ENCODE measurements at places on chromosomes 1 and 21.

DNA sequence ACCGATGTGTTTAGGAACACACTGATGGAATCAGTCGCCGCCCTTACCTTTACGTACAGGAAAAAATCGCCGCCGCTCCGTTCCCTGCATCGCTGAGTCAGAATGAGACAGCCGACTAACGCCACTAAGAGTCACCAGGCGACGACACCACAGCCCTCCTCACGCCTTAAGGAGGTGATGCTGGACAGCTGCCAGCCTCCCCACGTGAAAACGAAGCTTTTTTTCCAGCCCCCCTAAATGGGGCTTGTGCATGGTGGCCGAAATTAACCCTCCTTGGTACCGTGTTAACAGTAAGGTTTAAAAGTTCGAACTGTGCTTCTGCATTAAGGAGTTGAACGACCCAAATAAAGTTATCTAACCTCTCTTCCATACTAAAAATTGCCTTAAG lies 511 bp downstream of the DNTTIP2 start:
- DNase-seq: peak; percentile 83

- no peak for DNase-seq
These were observed 221.9 kb downstream of the CTH start for GRCh38 chr1:70633004-70633403.

DNA sequence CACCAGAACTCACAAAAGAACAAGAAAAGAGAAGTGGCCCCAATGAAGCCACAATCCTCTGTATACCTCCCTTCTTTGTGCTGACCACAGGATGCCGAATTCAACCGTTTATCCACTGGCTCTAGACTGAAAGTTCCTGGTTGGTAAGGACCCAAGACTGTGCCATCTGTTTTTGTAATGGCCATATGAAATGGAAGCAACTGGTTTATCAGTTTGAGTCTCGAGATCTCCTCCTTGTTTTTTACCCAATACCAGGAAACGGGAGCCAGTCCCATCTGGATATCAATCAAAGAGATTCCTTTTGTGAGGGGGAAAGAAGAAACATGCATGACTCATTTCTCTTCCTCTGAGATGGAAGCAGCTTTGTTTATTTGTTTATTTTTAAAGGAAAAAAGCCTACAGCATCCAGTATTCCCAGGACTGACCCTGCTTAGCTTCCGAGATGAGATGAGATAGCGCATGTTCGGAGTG lies 32.4 kb upstream of the ZNF124 start:
- DNase-seq: no peak

- no peak for DNase-seq
These were observed 11.7 kb downstream of the TNFSF18 start for GRCh38 chr1:173038875-173039554.

GRCh38 chr1:8390707-8391106 lies 72.8 kb downstream of the SLC45A1 start:
- no peak for DNase-seq

- DNase-seq: no peak
These were observed 24.7 kb downstream of the TRIM62 start for GRCh38 chr1:33157131-33157530.

DNA sequence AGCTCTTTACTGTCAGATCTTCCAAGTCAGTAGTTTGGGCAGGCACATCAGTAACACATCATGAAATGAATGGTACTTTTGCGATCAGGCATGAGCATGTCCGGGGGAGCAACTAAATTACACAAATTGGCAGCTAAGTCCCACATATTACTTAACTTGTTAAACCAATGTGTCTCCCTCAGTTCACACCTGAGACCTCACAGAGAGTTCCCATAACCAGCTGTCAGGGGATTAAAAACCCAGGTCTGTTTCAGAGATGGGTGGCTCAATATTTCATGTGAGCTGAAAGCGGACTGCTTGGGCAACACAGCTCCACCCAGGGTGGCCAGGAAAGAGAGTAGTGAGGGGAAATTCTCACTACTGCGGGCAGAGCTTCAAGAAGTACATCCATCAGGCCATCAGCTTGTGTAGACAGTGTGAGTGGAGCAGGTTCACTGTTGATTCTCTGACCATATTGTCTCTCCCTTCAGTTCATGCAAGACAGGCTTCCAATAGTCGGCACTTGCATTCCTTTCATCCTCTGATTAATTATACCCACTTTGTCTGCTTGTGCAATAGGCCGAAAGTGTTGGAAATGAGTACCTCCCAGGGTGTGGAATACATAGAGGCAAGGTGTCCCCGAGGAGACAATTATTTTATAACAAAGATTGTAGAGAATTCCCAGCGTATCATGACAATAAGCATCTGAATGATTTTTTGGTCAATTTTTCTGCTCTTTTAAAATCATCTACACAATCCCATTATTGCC lies 139.9 kb downstream of the PTGER3 start:
- no peak for DNase-seq

- DNase-seq: no peak
These were observed 103.5 kb downstream of the RPE65 start for GRCh38 chr1:68346188-68346808.

DNA sequence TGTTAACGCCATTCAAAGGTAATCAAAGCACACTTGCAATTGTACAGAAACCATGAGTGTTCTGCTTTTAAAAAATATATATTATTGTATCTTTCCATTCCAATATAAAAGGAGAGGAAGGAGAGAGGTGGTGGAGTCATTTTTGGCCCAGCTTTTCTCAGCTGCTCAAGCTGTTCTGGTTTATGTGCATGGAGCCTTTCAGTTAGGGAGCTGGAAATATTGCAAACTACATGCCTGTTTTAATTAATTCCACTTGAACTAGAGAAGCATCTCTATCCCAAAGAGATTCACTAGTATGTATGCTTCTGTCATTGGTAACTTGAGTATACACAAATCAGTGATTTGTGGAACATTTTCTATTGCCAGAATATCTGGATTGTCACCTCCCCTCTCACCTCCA lies 28.5 kb upstream of the C1orf105 start:
- DNase-seq: no peak

DNA sequence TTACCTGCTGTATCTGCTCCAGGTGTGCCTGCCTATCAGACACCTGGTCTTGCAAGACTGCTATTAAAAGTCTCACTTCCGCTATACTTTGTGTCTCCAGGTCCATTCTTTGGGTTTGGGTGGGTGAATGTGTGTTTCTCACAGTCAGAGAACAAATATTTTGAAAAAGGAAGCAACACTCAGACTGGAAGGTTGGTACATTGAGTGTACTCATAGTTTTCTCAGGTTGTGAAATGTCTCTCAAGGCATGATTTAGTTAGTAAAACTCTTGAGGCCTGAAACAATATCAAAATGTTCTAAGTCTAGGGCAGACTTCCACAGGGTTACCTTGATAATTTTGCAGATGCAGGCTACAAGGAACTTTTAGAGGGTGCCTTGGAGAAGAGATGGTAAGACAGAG lies 429.9 kb upstream of the ZRANB2 start:
- no peak for DNase-seq

- no peak for DNase-seq
These were observed 431 bp downstream of the MTARC1 start for GRCh38 chr1:220787069-220787619.

DNA sequence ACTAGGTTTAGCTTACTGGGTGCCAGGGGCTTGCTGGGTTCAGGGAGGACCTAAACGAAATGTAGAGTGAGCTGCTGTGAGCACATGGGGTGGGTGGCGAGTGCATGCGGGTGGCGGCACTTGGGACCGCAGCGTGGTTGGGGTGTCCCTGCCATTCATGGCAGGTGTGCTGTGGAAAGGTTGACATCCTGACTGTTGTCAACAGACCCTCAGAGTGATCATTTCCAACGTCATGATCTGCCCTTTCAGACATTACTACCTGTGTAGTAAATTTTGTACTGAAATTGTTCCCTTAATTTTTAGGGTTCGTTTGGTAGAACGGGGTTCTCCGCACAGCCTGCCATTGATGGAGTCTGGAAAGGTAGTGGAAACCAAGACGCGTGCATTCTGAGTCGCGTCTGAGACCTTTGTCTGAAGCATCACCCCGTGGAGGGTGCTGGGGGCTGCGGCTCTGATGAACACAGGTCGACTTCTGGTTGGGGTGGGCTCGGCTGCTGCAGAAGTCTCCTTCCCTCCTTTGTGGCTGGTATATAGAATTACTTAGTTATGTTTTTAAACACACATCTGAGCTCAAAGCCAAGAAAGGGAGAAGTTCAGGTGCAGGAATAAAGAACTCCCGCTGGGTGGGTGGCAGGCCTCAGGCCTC lies 43.3 kb downstream of the S100B start:
- no peak for DNase-seq

DNA sequence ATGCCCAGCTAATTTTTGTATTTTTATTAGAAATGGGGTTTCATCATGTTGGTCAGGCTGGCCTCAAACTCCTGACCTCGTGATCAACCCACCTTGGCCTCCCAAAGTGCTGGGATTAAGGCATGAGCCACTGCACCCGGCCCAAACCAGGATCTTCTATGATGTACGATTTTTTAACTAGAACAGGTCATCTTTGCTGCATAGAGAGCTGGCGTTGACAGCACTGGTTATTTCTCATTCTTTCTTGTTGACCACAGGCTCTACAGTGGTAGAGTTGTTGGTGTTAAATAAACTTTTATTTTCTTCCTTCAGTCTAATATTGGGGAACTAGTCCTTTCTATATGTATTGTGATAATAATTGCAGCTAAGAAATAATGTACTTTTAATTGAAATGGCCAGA lies 3.8 kb upstream of the MAB21L3 start:
- DNase-seq: no peak

- DNase-seq: no peak
These were observed 267.8 kb downstream of the FOXD2 start for GRCh38 chr1:47705517-47706130.

- no peak for DNase-seq
These were observed 64.1 kb downstream of the LRRC8D start for GRCh38 chr1:89884718-89885596.

GRCh38 chr1:9322661-9323244 lies 30.1 kb downstream of the SPSB1 start:
- no peak for DNase-seq

DNA sequence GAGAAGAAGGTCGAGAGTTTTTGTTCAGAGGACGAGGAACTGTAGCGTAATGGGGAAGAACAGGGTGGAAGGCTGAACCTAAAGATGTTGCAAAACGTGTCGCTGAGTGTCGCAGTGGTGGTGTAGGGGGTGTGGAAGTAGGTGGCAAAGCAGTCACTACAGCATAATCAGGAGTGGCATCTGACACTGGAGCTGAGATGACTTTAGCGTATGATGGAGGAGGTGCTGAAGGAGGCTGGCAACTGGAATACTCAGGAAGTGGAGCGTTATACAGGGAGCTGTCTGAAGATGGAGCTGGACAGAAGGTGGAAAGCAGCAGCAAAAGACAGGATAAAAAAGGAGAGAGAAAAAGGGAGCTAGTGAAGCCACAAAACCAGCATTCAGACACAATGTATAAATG lies 89.9 kb upstream of the LBR start:
- DNase-seq: no peak

DNA sequence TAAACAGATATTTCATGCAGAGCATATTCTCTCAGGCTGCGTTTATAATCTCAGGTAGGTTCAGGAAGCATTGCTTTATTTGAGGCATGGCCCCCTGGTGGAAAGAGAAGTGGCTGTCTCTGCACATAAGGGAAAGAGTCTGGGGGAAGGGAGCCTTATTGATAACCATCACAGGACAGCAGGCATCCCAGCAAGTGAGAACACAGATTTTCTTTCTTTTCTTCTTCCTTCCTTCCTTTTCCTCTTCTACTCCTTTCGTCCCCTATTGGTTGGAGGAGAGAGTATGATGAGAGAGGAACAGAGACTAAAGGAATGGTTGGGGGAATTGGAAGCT lies 21.9 kb downstream of the TSNAX start:
- DNase-seq: no peak

DNA sequence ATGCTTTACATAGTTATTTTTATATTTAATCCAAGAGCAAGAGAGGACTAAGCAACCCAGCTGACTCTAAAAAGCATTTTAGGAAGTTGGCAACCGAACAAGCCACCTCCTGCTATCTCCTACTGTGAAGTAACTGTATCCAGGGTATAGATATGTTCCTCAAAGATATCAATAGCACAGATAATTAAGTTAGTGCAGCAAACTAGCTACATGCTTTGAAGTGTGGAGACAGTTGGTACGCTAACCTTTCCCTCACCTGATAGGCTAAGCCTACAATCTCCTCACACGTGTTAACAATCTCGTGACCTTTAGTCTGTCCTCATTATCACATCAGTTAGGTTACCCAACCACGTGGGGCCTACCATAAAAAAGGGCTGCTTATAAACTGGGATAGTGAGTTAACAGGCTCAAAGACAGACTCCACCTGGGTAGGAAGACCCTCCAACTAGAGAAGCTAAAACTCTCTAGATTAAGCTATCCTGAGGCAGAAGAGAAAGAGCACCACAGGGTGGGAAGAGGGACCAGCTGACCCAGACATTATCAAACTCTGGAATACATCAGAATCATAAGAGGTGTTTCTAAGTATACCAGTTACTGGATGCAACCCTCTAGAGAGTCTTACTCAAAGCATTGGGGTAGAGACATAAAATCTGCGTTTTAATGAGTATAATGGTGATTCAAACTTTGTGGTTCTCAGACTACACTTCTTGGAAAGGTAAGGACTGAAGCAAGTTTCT lies 340.1 kb upstream of the ESRRG start:
- no peak for DNase-seq

DNA sequence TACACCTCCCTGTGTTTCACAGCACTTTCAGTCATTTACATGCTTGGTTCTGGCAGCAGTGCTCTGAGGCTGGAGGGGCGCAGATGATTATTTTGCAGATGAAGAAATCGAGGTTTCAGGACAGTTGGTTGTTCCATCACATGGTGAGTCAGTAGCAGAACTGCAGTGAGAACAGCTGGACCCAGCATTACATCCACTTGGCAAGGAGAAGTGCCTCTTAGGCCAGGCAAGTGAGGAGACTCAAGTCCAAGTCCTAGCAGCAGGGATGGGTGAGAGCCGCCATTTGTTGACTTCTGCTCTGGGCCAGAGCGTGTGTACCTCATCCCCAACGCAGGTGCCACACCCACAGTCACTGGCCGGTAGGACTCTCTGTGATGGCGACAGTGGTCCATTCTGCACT lies 26.8 kb upstream of the EPHA8 start:
- DNase-seq: no peak

DNA sequence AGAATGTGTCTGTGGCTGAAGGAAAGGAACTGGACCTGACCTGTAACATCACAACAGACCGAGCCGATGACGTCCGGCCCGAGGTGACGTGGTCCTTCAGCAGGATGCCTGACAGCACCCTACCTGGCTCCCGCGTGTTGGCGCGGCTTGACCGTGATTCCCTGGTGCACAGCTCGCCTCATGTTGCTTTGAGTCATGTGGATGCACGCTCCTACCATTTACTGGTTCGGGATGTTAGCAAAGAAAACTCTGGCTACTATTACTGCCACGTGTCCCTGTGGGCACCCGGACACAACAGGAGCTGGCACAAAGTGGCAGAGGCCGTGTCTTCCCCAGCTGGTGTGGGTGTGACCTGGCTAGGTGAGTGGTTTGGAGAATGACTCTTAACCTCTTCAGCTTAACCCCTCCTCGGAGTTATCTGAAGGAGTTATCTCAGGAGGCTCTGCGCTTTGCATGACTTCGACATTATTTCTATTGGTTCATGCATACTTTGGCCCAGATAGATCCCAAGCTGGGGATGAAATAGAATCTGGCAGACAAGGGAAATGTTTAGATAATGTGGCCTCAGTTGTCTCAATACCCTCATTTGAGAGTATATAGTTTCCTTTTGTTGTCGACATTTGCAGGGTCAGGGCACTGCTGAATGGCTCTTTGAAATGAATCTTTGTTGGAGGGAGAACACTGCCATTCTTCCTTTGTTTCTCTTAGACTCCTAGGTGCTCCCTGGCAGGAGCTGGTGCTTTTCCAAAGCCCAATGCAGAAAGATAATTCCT lies 39.7 kb downstream of the PTGFRN start:
- DNase-seq: no peak

All from Right ventricle myocardium inferior (tissue), 1 donor.